Dorsolateral prefrontal cortex (tissue), 122 donors: ENCODE measurements at places on chromosomes 4 and X. TPM values are rescaled to one million over a fixed set of nuclear protein-coding genes. Genes with fewer than 3 reads are reported as not detected.

- no peak for DNase-seq
These were observed 699.3 kb upstream of the ADGRL3 start for GRCh38 chr4:60500810-60501209.

DNA sequence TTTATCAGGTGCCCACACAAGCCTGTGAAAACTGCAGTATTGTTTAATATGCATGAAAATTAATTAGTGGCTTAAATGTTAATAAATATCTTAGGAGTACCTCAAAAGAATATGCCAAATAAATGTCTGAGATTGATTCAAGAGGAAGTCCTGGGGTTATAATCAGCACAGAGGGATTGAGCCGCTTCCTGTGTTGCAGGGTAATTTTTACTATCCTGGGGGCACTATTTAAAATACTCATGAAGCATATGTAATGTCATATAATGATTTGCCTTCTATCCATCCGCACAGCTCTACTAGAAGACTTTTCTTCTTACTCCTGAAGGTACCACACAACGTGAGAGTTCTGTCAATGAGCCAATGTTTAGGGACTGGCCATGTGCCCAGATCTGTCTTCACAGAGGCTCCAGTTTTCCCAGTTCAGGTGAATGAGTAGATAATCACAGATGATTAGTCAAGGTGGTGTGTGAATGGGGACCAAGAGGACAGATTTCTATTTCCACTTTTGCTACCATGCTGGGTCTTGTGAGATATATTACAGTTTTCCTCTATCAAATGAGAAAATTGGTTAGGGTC, 233.3 kb downstream of the USP46 start:
- DNase-seq: no peak

GRCh38 chr4:25059791-25060190, 29.0 kb upstream of the LGI2 start:
- no peak for DNase-seq

DNA sequence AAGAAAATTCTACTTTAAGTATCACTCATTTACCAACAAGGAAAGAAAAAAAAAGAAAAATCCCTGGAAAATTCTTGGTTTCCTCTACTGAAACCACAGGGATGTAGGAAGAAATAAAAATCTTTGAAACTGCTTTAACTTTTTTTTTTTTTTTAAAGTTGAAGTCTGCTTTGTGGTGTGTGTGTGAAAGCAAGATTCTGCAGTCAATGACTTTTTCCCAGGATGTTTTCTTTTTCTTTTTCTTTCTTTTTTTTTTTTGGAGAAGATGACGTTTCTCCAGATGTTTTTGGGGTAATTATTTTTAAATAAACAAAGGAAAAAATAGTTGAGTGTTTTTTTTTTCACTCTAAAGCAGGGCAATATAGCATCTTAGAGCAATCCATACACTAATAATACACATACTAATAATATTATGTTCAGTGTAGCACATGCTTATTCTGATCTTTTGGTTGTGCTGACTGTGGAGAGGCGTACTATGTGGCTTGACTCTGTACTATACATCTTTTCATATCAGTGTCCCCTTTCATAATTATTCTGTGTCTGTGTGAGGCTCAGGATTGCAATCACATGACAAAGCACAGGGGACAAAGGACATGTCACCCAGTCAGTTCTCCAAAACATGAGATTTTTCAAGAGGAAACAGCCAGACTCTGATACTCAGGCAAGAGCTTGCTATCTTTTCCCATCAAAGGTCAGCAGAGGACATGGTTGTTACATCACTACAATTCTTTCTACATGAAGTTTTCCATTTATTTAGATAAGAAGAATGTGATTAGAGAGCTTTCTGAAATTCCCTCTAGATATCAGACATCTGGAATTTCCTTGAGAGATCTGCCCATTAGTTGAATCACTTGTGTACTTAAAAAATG, 111.0 kb downstream of the PDE5A start:
- DNase-seq: no peak

GRCh38 chrX:2584251-2585157, 83.7 kb upstream of the DHRSX start:
- no peak for DNase-seq

DNA sequence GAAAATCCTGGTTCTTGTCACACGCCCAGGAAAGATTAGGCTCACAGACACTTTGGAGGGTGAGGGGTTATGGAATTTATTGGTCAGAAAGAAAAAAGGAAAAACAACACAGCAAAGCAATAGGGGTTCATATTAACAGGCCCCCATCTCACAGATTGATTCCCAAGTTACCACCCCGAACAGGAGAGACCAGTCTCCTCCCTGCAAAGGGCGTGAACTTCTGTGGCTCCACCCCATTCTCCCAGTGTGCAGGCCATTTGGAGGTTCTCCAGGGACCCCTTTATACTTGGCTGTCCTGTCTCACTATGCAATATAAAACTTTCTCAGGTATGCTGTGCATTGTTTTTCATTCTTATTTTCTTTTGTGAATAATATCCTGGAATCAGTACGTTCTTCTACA, 7.4 kb downstream of the FGF2 start:
- no peak for DNase-seq

DNA sequence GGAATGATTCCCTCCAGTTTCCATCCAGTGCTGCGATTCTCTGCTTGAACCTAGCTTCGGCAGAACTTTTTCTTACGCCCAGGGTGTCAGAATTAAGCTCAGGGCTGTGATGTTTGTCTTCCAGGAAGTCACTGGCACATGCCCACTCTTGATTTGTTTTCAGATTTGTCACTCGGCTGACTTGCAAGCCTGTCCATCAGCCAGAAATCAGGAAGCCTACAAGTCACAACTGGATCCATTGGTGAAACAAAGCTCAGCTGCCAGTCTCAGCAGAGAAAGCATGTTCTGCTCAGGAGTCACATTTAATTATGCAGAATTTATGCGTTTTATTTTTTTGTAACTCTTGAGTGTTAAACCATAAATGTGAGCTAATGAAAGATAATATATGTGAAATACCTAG, 38.2 kb upstream of the PNPLA4 start:
- no peak for DNase-seq

DNA sequence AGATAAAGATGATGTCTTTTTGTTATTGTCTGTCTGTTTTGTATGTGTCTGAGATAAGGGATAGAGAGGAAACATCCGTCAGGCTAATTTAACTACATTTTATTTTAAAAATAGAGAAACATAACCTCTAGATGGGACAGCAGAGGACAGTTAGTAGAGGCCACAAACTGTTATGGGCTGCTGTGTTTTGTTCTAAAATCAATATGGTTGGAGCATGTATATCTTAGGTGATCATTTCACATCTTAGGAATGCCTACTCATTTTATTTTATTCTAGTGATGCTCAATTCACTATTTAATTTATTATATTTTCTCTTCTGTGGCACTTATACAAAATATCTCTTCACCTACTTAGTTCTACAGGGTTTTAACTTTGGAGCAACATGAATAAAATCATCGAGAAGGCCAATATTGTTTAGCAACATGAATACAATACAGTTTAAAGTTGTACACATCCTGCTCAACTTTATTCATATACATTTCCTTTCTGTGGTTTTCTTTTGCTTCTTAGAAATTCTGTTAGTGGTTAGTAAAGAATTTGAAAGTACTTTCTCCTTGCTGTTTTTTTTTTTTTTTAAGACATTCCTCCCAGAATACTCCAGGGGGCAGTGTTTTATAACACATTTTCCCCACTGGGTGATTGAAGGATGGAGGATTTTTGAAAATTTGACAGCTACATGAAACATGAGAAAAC, 392.9 kb downstream of the UNC5C start:
- no peak for DNase-seq

- no peak for DNase-seq
These were observed 68.9 kb downstream of the ARHGAP24 start for GRCh38 chr4:85543832-85544231.

DNA sequence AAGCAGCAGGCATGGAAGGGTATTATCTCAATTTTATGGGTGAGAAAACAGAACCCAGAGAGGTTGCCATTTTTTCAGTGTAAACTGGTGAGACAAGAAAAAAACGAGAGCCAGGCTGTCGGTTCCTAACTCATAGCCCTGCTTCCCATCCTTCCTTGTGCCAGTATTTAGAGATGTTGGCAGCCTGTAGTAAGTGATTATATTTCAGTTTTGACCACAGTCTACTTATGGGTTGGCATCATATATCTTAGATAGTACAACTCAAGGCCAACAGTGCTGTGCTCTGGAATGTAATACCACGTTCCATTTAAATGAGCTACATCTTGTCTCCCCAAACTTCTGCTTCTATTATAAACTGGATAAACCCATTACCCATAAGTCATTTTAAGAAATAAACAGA, 40.8 kb downstream of the XK start:
- no peak for DNase-seq

The CBR4 gene
- total RNA-seq: 36.8 TPM

The RAB39B gene
- 24.0 TPM for total RNA-seq

The SCARB2 gene
- 239 TPM for total RNA-seq

The GAGE1 gene
- not detected for total RNA-seq

The PRRG1 gene
- 36.5 TPM for total RNA-seq

The SCRG1 gene
- total RNA-seq: 34.9 TPM
